Lower lobe of right lung (tissue), 2 donors: ENCODE measurements at places on chromosomes 4 and X. TPM values are rescaled to one million over a fixed set of nuclear protein-coding genes. Genes with fewer than 3 reads are reported as not detected.

GRCh38 chr4:150584111-150584915 is 2.4 kb downstream of the MAB21L2 start:
- DNase-seq, result no peak

DNA sequence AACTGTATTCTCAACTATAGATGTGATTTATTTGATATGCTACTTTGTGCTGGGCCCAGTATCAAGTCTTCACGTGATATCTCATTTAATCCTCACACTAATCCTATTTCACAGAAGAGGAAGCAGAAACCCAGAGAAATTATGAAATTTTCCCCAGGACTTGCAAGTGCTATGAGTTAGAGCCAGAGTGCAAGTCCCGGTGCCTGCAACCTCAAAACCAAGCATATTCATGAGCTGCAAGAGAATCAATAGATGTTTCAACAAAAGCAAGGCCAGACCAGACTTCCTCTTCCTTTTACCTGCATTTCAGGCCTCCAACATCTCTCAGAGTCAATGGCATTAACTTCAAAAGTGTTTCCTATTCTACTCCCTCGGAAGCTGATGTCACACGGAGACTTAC is 92.2 kb upstream of the GATB start:
- DNase-seq, result no peak

GRCh38 chr4:85828027-85828890 is 353.3 kb downstream of the ARHGAP24 start:
- DNase-seq, result no peak

DNA sequence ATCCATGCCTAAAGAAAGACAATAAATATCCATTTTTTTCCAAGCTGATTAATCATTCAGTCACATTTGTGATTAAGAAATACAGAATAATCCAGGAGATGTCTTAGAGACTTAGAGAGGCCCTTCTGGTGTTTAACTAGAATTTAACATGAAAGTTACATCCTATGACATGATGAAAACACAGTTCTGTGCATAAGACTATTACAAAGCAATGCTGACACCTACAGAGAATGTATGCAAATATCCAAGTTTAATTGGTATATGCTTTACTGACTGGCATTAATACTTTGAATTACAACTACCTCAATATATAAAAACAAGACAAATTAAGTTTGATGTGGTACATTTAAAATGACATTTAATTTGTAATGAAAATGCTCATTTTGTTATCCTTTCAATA is 17.8 kb upstream of the TLL1 start:
- DNase-seq, result no peak

GRCh38 chrX:46793386-46794143 is 34.6 kb upstream of the SLC9A7 start:
- no peak for DNase-seq

CENPVL1 gene
- not detected for total RNA-seq

SCRG1 gene
- total RNA-seq, result 0.32 TPM

NAA11 gene
- total RNA-seq, result not detected

LRAT gene
- 1.0 TPM for total RNA-seq

XAGE2 gene
- 6.7 TPM for total RNA-seq

- DNase-seq, result peak; percentile 59
Measured at GRCh38 chr4:152936446-152937335, 568 bp downstream of the FHDC1 start.

GRCh38 chr4:10115797-10116568 is 616 bp downstream of the WDR1 start:
- DNase-seq, result peak; percentile 81

DNA sequence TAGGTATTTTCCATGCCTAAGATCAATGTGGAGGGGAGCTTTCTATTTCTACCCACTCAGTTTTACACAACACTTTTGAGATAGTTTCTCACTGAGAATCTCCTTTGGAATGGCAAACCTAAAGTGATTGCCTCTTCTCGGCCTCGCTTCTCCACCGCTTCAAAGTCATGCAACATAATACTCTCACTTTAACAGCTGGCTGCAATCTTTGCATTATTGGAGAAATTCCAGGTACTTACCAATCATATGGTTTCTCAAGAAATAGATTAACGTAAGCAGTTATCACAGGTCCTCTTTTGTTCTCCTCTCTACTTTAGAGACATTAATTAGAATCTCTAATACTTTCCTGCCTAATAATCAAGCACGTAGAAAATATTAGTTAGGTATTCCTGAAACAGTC is 3.7 kb upstream of the IL13RA2 start:
- no peak for DNase-seq

DNA sequence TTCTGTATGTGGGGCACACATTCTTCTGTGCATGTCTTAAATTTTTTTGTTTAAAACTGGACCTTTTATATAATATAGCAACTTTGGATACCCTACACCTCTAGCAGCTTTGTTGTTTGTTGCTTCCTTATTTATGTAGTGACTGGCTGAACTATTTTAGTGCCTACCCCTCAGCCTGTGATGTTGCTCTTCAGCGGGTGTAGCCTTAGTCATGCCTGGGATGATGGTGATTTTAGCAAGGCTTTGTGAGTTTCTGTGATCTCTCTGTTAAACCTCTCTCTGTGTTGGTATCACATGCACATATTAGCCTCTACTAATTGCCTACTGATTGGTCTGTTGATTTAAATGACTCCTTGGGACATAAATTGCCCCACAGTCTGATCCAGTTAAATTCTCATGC is 22.8 kb downstream of the USP9X start:
- no peak for DNase-seq

DNA sequence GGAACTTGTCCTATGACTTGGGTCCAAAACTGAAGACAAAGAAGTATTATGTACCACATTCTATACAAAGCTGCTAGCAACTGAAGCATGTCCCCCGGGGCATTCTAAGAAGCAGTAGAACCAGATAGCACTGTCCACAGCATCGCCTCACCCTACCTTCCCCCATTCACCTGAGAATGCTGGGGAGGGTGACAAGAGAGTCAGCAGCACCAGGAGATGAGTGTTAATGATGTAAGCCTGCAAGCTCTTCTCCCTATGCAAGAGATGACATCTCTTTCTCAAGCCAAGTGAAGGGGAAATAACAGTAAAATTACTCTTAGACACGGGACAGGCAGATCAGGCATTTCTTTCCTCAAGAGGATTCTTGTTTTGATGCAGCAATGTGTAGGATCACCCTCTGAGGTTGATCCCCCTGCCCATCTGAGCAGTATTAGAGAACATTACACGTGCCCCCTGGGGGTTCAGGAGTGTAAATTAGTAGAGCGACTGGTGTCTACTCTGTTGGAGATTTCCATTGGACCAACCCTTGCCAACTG is 13.9 kb upstream of the TLR1 start:
- DNase-seq, result no peak

DNA sequence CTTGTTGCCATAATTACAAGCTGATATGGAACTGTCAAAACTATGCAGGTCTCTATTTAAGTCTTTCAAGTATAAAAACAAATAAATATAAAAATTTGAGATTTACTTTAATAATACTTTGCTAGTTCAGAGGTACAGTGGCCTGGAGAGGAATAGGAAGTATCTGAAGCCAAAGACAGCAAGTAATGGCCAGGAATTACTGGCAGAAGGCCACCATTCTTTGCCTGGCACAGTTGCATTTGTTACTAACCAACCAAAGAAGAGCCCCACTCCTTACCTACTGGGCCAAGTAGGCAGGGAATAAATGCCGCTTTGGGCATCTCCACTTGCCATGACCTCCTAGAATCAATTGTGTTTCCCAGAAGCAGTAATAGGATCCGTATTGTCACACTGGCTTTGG is 13.8 kb upstream of the ADAMTS3 start:
- DNase-seq, result no peak

PPP2R2C gene
- not detected for total RNA-seq

ABCG2 gene
- total RNA-seq, result 9.1 TPM

GPR119 gene
- not detected for total RNA-seq

DNA sequence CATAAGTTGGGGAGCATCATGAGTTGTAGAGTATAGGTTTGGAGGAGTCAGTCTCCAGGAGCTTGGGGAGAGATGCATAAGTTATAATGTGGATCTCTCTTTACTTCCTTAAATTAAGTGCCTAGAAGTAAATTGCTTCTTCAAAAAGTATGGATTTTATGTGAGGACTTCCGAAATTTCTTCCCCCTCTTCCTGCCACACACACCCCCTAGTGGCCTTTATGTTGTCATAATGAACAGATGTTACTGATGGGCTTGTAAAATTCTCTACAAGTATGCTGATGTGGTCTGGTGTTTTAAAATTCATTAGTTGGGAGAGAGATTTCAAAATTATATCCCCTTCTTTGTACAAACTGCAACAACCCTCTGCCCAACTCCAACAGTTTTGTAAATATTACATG is 2.3 kb upstream of the METTL14 start:
- DNase-seq, result no peak

GRCh38 chr4:112130906-112131305 is 14.3 kb upstream of the FAM241A start:
- no peak for DNase-seq

DNA sequence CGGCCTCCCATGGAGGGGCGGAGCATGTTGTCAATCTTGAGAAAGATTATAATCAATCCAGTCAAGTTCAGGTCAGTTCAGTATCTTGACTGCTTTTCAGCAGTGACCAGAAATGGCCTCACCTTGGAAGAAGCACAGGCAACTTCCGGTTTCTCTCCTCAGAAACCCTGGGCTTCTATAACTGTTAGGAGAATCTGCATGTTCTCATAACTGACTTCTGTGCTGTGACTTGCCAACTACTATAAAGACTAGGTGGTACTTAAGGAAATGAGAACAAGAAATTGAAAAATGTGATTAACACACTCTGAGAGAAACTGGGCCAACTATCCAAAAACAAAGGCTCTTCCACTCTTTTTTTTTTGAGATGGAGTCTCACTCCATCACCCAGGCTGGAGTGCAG is 35.9 kb upstream of the TLR3 start:
- no peak for DNase-seq

DNA sequence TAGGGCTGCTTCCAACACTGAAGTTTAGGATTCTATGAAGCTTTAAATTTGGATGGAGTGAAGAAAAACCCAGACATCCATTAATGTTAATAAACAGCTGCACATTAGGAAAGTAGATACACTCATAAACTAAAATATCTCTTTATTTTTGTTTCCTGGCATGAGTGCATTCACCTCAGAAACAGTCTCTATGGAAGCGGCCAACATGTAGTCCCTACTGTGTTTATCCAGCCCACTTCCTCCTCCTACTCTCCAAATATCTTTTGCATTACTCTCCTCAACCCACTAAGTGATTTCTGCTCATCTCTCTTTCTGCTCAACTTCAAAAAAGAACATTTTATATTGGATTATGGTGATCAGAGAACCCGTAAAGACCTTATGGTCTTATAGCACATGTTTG is 180.3 kb upstream of the MXRA5 start:
- DNase-seq, result no peak

- no peak for DNase-seq
Measured at GRCh38 chr4:189098932-189099696, 841.6 kb upstream of the FRG1 start.

- no peak for DNase-seq
Measured at GRCh38 chr4:103123114-103123513, 23.5 kb upstream of the BDH2 start.

DNA sequence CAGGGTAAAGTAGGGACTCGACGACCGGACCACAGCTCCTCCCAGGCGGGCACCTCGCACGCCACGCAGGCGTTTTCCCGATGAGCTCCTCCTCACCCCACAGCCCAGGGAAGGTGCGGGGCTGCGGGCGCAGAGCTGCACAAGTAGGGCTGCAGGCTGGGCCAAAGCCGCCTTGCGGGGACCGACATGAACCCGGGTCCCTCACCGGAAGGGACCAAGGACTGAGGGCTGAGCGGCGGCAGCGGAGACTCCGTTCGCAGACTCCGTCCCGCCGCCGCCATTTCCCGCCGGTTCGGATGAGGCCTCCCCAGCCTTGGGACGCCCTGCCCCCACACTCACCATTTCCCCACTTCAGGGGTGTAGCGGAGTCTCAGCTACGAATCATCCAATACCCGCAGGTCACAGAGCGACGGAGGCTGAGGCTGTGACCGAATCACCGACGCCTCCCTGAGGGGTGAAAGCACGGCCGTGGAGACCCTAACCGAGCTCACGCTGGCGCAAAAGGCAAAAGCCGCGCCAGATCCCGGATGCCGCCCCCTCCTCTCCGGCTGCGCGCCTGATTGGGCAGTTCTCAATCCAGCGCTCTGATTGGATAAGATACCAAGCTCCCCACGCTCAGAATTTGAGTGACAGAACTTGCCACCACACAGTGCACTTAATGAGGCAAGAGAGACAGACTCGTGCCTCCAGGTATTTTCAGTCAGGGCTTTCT is at the start of gene ZNF732:
ZNF732 (minus strand) TSS at position 506 of the 712 bp plus-strand sequence; CDS start at position 342, 164 bp downstream.
- no peak for DNase-seq

NDST3 gene
- total RNA-seq, result 0.06 TPM

DNA sequence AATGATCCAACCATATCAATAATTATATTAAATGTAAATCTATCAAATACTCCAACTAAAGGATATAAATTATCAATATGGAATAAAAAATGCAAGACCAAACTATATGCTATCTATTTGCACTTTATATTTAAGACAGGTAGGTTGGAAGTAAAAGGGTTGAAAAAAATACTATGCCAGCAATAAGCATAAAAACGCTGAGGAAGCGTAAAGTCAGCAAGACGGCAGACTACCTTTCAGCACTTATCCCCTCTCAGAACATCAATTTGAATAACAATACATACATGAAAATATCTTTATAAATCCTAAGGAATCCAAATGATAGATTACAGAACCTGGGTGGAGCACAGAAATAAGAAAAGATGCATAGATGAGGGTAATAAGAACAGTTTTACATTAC is 14.0 kb upstream of the GABRA3 start:
- DNase-seq, result no peak

GRCh38 chrX:42755815-42756214 is 22.1 kb downstream of the PPP1R2C start:
- peak; percentile 38 for DNase-seq

- DNase-seq, result no peak
Measured at GRCh38 chr4:4950561-4951290, 68.5 kb downstream of the CYTL1 start.

DNA sequence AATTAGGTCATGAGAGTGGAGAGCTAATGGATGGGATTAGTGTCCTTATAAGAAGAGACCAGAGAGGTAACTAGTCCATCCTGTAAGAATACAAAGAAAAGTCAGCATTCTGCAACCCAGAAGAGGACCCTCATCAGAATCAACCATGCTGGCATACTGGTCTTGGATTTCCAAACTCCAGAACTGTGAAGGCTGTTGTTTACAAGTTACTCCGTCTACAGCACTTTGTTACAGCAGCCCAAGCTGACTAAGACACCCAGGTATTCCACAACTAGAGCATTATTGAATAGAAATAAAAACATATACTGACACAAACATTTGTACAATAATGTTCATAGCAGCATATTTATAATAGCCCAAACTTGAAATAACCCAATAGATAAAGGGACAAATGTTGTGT is 9.2 kb downstream of the TMEM156 start:
- no peak for DNase-seq

RHOH gene
- 9.2 TPM for total RNA-seq

GRCh38 chrX:27889878-27890277 is 82.1 kb downstream of the MAGEB10 start:
- no peak for DNase-seq

DNA sequence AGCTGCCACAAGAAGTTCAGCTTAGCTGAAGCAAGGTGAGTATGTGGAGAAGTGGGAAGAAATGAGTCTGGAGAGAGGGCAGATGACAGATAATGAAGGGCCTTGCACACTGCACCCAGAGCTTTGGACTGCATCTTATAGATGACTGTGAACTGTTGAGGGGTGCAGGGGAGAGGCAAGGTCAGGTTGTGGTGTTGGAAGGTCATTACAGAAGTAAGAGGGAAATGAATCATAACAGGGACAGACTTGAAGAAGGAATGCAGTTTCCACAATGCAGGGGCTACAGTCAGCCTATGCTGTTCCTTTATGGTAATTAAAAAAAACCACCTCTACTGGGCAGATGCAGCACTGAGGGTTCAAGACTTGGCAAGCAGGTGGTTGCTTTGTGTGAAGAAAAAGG is 4.8 kb upstream of the IGFBP7 start:
- DNase-seq, result no peak

RAB9B gene
- 0.59 TPM for total RNA-seq
